ENCODE measurements at places on chromosomes 3 and 15.

DNA sequence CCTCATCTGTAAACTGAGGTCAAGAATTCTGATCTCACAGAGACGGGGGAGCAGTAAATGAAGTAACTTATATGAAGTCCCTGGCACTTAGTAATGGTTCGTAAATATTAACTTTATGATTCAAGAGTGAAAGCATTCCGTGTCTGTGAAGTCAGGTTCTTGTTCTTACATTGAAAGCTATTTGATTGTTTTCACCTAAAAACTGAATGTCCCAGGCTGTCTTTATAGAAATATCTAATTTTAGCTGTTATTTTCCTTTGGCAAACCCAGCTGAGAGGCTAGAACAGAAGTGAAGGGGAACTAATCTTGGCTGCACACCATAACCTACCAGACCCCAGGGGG lies 84.5 kb downstream of the CHSY1 start:
- DNase-seq: no peak

DNA sequence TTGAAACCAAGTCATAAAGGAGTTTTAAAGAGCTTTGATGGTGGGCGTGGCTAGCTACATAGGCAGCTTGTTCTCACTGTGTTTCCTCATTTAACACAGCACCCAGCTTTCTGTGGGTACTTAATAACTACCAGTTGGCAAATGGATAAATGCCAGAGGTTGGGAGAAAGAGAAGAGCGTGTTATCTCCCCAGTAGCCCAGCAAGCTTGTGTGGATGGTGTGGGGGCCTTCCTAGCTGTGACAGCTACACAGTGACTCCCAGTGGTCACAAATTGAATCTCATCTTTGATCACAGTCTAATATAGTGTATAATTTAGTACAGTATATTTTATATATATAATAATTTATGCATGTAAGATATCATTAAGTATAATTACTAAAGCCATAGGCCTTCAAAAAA lies 984.1 kb downstream of the EPHA3 start:
- DNase-seq: no peak

DNA sequence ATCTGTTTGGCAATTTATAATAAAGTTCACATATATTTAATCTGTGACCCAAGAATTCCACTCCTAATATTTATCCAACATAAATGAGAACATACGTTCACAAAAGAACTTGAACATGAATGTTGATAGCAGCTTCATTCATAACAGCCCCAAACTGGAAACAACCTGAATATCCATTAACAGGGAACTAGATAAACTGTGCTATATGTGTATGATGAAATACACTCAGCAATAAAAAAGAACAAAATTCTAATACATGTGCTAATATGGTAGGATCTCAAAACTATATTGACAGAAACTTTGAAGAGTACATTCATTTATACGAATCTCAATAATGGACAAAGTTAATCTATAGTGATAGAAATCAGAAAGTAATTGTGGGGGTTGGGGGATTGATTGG lies 5.1 kb upstream of the BHLHE40 start:
- DNase-seq: no peak

- DNase-seq: no peak
Measured at GRCh38 chr3:58131101-58131825, 79.5 kb downstream of the DNASE1L3 start.

GRCh38 chr3:193507566-193507965 lies 47.1 kb downstream of the ATP13A4 start:
- DNase-seq: no peak

GRCh38 chr15:65374821-65375401 lies 2.9 kb downstream of the IGDCC3 start:
- no peak for DNase-seq

DNA sequence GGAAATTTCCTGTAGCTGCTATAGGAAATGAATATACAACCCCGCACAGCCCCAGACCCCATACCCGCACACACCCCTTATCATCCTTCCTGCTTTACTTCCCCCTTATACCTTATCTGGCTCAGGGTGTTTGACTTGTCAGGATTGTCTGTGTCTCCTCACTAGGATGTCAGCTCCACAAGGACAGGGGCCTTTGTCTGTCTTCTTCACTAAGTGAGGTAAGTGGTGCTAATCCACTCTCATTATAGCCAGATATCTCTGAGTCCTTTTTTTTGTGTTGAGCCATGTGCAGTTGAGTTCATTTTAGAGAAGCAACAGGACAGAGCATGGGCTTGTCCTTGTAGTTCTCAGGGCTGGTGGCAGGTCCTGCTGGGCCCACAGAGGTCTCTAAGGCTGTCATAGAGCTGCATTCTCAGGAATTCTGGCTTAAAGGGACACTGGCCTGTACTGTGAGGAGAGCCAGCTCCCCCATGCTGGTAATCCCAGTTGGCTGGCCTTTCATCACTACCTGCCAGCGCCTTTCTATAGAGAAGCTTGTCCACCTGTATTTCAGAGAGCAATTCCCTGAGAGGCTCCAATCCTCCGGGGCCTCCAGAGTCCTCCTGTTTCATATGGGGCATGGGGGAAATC lies 9.0 kb downstream of the KY start:
- DNase-seq: no peak

DNA sequence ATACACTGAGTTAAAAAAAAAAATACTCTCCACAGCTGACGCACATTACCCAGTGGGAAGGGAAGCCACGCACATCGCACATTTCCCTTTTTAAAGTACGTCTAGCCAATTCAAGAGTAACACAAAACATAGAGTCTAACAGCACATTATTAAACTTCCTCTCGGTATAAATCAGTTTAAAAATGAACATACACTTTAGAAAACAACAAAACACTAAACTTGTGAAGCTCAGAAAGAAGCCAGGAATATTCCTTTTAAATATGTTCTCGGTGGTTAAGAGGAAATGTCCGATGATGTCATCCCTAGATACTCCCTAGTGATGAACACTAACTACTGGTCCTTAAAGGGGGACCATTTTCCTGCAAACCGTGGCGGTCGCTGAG lies 721 bp downstream of the MYEF2 start:
- DNase-seq: peak; percentile 3

GRCh38 chr3:143483214-143483613 lies 363.6 kb downstream of the CHST2 start:
- no peak for DNase-seq

DNA sequence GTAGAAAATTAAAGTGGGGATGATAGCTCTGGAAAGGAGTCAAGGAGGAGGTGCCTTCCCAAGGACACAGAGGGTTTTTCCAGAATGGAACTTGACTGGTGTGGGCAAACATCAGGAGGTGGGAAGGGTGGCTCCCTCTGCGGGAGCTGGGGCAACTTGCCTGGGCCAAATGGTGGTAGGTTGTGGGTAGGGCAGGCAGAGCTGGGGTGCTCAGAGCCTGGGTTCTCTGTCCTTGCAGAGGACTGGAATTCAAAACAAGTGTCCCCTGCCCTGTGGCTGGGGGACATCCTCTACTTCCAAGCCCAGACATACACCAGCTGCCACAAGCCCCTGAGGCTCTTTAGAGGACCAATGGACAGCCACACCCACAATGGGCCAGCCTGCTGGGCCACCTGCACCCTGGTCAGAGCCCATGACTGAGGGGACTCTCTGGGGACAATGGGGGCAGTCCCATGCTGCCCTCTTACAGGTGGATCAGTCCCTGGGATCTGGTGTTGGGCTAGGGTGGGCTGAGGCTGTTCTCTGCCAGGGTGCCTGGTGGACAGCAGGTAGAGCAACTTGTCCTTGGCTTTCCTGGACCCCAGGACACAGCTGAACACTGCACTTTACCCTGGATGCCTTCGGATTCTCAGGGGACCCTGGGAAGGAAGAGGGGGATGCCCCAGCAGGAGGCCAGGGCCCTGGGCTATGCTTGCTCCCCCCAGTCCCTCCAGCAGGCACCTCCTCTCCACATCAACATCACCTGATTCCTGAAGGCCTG lies 38.6 kb upstream of the CSPG4 start:
- DNase-seq: no peak

- DNase-seq: no peak
Measured at GRCh38 chr3:52494886-52495495, at the start of gene STAB1. Gene STAB1 (plus strand): TSS chr3:52495338. CDS start chr3:52495414, 76 bp downstream.

- DNase-seq: no peak
Measured at GRCh38 chr15:95799286-95800200, 531.0 kb upstream of the NR2F2 start.

GRCh38 chr3:58209933-58210332 lies 839 bp downstream of the DNASE1L3 start:
- no peak for DNase-seq

DNA sequence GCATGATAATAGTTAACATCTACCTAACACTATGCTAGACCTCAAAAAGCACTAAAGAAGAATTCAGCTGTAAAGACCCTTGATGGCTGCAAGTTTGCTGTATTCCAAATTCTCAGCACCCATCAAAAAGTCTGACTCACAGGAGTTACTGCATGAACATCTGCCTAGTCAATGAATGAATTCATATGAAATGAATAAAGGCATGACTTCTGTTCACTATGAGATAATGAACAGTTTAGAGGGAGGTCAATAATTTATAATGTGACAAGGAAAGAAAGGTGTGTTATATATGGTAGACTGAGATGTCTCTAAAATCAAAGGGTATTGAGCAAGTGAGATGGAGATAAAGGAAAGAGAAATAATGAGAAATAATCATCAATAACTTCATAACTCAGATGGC lies 508.2 kb upstream of the TGFBR2 start:
- no peak for DNase-seq

Measured in NCI-H1930 (cell line).